ENCODE measurements at places on chromosomes 6 and 20.

DNA sequence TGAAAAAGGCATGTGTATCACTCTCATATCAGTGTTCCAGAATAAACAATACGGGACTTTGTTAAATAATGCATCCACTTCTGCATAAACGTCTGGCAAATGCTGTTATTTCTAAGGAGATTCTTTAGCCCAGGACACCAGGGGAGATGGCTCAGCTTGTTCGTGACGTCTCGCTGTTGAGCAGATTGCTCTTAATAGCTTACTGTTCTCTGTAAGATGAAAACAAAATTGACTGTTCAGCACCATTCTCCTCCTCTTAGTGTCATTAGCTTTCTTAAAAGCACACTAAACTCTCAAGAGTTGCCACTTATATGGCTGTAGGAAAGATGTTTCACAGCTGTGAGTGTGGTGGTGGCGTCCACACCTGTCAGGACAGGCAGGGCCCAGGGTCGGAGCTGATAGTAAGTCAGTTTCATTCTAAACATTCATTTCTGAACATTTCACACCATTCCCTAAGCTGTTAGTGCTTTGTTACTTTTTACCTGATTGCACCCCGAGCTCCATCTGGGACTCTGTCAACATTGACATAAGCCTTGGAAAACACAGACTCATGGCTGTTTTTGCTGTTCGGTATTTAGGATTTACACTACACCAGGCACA, 132.1 kb downstream of the ZDHHC14 start:
- DNase-seq, result no peak

- DNase-seq, result no peak
Measured at GRCh38 chr6:64553249-64553786, 917.7 kb downstream of the PHF3 start.

DNA sequence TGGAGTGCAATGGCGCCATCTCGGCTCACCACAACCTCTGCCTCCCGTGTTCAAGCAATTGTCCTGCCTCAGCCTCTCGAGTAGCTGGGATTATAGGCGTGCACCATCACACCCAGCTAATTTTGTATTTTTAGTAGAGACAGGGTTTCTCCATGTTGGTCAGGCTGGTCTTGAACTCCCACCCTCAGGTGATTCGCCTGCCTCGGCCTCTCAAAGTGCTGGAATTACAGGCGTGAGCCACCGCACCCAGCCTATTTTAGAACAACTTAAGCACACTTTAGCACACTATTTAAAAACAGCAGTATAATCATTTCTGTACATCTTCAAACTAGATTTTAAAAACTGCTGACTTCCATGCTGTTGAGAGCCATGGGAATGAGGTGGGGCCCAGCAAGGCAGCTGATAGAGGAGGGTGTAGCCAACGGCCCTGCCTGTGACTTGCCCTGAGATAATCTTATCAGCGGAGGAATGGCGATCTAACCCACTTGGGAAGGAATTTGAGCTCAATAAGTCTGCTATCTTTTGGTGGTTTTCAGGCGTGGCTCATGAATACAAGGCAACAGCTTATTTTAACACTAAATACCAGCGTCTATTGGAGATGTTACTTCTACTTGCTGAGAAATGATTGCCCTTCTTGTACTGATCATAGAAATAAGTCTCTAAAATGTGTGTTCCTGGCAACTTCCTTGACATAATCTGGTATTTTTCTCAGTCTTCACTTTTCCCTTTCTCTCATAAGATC, 12.1 kb downstream of the ZDHHC14 start:
- no peak for DNase-seq

DNA sequence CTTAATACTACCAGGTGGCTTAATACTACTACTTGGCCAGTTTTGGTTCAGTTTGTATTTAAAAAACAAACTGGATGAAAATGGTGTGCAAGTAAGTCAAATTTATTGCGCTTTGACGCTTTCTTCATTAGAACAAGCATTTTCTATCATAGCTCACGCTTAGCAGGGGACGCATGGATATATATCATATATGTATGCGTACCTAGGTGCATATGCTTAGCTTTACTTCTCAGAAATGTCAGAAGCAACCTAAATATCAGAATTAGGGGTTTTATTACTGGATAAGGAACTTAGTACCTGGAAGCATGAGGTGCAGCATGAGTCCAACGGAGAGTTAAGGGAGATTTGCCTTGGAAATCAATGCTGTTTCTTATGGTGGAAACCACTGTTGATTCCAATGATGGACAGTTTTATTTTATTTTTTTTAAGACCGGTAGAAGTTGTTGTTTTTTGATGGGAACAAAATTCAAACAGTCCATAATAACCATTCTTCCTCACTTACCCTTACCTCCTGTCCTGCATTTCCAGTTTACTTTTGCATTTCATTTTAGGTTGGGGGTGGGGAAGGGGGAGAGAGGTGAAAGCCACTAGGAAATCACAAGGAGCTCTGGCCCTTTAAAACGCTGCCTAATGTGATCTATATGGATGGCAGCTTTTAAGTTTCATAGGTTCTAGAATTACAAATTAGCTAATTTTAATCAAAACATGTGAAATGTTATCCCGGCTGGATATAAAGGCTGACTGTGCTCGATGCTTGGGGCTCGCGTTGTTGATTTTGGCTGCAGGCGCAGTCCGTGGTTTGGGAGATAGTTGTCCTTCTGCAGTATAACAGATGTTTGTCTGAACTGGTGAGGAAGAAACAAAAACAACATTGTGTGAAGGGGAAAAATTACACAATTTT, 2.1 kb downstream of the SOBP start:
- no peak for DNase-seq

DNA sequence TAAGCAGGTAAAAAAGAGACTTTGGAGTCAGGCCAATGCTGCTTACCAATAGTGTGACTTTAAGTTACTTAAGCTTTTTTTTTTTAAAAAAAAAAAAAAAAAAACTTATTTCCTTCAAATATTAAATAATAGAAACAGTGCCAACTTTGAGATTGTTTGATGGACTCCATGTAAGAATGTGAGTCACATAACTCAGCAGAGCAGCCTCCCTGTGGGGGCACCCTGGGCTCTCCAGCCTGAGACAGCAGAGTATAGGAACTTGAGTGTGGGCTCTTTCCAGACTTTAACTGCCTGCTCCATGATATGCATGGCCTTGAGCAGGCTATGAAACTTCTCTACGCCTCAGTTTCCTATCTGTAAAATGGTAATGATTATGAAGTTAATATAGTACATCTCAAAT, 113.3 kb upstream of the SAMD5 start:
- DNase-seq, result no peak

GRCh38 chr6:99353126-99353525, 3.7 kb upstream of the FAXC start:
- no peak for DNase-seq

DNA sequence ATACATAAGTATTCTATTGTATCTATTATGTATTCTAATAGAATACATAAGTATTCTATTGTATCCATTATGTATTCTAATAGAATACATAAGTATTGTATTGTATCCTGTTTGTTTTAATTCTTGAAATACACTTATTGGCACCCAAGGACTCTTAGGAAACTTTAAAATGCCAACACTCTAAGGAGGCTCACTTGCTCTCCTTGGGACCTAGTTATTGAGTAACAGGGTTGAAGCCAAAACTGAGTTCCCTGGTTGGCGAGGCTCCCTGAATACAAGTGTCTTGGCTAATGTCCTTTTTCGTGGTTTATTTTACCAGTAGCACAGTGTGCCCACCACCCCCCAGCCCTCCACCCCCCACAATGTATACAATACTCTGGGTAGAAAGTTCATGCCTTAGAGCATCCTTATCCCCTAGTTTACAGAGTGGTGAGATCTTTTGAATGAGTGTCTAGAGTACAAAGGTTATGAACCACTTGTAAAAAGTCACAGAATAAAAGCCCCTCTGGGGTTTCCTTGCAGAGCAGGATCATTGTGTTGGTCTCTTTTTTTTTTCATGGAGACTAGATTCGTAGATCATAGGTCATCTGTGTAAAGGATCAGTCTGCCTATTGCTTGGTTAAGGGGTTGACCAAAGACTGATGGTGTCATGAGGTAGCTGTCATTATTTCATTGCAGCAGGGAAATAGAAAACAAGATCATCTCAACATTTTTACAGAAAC, 32.5 kb upstream of the PRDM1 start:
- DNase-seq, result no peak

GRCh38 chr6:87407561-87407900, 241 bp upstream of the CFAP206 start:
- DNase-seq, result peak; percentile 59

DNA sequence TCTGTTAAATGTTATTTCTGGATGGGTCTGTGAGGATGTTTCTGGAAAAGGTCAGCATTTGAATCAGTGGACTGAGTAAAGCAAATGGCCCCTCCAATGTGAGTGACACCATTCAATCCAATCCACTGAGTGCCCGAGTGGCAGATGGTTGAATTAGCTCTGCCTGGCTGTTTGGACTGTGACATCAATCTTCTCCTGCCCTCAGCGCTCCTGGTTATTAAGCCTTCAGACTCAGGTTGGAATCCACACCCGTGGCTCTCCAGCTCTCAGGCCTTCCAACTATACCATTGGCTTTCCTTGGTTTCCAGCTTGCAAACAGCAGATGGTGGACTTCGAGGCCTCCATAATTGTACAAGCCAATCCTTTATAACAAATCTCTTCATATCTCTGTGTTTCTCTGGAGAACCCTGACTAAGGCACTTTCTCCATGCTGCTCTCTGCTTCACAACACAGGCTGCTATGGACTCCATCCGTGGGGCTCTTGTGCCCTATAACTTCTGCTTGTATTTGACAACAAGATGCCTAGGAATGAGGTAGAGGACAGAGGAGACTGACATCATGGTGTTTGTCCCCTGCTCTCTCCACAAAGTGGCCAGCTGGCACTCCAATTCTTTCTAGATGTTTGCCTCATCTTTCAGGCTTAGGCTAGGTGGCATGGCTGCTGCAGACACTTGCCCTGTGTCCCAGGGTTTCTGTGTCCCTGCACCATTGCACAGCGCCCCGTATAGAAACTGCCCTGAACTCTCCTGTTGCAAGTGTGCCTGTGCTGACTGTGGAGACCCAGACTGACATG, 4.8 kb upstream of the CSTL1 start:
- DNase-seq, result no peak

DNA sequence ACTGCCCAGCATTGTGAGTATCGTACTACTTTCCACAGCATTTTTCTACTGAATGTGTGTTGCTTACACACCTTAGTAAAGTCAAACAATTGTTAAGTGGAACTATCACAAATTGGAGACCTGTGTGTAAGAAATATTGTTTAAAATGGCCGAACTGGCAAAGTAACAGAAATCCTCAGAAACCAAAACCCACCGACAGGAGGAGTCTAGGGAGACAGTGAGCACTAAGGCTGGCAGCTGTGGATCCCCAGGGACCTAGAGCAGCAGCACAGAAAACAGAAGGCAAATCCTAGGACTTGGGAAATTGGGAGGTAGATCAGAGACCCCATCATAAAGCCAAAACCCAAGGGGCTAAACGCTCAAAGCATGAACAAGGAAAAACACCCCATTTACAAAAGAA, 69.9 kb downstream of the SESN1 start:
- DNase-seq, result no peak

- peak; percentile 92 for DNase-seq
Measured at GRCh38 chr20:62952373-62952967, at the start of gene SLC17A9. SLC17A9 (plus strand) TSS chr20:62952709; CDS start chr20:62952831, 122 bp downstream.

DNA sequence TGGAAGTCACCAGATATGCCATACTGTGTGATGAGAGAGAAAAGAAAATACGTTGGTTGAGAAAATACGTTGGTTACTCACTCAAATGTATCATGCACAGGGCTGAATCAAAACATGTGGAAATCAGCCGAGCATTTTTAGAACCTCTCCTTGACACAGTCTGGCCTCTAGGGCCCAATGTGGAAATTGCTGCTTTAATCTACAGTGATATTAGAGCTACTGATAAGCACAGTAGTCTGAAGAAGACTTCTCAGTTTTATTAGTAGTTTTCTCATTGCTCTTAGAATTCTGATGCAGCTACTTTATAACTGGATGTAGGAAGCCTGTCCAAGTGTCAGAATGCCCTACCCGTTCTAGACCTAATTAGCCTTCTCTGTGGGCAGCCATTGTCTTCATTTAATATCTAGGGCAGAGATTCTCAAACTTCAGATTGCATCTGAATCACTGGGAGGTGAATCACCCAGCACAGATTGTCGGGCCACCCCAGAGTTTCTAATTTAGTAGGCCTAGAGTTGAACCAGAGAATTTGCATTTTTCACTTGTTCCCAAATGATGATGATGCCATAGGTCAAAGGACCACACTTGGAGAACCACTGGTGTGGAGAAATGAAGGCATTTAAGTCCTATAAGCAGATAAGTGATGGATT, 229.1 kb downstream of the PLCB1 start:
- DNase-seq, result peak; percentile 55

DNA sequence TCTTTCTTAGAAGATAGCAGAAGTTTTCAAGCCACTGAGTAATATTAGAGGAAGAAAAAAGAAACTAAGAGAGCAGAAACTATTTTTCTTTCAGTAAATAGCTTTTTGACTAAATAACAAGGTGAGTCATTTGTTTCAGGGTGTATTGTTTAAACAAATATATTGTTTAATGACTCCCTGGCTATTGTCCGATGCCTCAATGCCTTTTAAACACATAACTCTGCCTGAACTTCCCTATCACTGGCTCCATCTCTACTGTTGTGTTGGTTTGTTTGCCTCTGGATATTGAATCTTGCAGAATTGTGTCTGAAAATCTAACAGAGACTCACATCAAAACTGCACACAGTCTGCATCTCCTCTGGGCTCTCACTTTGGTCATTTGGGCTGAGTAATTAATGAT, 19.6 kb upstream of the CLIC5 start:
- DNase-seq, result no peak

DNA sequence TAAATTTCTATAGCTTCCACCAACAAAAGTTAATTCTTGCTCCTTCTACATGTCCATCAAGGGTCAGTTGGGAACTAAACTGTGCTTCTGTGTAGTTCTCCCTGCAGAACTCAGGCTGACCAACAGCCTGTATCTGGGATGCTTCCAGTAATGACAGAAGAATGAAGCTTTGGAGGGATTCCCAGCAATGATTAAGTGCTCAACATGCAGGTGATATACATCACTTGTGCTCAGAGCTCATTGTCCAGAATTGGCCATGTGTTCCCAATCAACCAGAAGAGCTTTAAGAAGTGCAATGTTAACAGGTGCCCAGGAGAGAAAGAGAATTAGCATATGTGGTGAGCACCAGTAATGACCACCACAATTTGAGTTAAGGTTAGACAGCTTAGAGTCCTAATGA, 37.4 kb upstream of the SNRPB2 start:
- no peak for DNase-seq

DNA sequence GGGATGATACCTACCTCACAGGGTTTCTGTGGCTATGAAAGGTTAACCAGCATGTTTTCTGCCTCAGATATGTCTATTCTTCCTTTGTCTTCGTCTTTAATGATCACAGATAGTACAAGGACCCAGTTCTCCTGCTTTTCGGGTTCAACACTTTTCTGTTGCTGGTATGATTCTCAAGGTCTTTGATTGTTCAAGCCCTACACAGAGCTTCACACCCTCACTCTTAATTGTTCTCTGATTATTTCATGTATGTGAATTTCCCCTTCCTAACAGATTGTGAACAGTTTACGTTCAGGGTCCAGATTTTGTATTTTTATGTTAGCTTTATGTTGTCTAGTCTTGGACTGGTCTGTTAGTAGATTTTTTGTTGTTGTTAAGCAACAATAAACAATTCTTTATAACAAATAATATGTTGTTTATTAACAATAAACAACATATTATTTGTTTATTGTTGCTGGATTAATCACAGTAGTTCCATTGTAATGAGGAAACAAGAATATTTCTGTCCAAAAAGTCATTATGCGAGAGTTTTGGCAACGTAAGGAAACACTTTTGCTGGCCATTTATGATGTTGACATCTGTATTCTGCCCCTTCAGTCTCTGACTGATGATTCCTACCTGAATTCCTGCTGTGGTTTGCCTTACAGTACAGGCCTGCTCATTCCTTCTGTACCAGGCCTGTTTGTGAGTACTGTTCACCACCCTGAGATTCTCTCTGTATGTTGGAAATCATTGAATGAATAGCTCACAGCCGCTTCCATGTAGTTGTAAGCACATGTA, 27.2 kb upstream of the TULP4 start:
- DNase-seq, result no peak

Measured in suppressor macrophage treated with lipopolysaccharide for 1 hour (primary cell).